ENCODE measurements at places on chromosomes 2 and 18.

DNA sequence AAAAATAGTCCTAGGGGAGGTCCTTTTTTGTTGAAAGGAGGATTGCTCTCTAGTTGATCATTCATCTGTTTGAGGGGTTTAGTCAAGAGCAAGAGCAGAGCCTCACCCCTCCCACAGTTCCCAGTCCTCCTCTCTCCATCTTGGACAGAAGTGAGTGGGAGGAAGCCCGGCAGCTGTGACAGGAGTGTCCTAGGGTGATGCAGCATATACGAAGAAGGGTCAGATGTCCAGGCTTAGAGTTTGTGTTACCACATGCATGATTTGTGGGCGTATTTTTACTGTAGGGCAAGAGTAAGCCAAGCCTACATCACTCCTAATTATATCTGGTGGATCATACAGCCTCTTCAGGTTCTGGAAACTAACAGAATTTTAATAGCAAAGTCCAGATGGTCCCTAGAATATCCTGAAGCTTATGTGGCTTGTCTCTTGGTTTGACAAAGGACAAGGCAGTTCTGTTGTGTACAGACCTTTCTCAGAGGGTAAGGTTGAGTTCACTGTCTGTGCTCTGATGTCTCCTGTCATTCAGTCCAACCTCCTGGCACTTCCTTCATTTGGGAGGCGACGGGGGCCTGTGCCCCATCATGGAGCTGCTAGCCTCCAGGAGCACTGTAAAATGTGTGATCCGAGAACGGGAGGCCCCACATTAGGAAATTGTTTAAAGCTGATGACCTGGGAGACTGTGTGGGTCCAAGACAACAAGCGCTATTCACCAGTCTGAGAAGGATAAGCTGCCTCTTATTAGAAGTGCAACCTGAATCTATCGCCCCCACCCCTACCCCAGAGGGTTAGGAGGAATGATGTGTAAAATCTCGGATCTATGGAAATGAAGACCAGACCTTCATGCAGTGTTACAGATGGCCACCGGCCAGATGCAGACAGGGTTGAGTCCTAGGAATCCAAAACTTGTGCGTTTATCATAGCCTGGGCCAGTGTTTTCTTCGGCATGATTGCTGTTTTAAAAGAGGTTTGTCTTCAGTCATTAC lies 6.9 kb downstream of the CEP68 start:
- no peak for DNase-seq

- DNase-seq: no peak
Measured at GRCh38 chr18:10020171-10020570, 106.4 kb downstream of the VAPA start.

GRCh38 chr2:228847684-228848083 lies 423.4 kb downstream of the PID1 start:
- no peak for DNase-seq

GRCh38 chr2:178592655-178593054 lies 112.4 kb downstream of the PLEKHA3 start:
- DNase-seq: no peak

GRCh38 chr2:113240150-113240914 lies 38.4 kb downstream of the PAX8 start:
- no peak for DNase-seq

DNA sequence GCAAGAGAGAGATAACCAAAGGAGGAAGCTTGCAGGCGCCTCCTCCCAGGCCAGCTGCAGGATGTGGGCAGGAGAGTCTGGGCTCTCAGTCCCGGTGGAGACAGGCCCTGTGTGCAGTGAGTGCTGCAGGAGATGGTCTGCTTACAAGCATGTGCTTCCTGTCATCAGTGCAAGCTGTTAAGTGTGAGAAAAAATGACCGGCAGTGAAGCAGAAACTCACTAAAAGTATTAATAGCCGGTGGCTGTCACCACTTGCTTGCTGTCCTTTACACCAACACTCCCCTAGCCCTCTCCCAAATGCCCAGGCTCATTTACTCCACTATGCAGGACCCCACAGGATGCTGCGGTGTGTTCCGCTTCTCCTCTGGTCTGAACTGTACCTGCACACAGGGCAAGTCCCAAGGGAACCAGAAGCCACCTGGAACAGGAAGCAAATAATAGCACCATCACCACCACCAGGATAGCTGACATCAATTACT lies 435.6 kb upstream of the HS6ST1 start:
- DNase-seq: no peak

GRCh38 chr2:11677136-11678055 lies 7.4 kb upstream of the NTSR2 start:
- no peak for DNase-seq

DNA sequence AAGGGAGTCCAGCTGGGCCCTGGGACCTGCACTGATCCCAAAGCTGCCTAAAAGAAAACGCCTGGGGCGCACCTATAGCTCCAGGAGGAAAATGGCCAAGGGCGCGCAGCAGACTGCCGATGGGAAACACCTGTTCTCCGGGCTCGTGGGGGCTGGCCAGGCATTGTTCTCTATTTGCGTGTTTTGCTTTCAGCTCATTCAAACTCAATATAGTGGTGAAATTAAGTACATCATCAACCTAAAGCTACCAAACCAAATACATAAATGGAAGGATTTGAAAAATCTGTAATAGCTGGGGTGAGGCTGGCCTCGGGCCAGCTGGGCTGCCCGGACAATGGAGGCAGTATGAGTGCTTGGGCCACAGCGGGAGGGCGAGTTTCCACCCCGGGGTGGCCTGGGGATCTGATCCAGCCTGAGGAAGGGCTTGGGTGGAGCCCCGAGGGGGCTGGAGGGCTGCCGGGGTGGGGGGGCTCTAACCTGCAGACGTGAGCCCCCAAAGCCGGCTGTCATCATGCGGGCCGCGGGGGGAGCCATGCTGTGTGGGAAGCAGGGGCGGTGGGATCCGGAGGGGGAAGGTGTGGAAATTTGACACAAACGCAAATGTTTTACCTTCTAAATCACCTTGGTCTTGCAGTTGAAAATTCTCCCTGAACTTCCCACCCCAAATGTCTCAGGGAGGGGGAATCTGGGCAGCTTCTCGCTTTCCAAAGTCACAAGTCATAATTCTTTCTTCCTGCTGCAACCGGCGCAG lies 77.6 kb downstream of the ASB1 start:
- no peak for DNase-seq

DNA sequence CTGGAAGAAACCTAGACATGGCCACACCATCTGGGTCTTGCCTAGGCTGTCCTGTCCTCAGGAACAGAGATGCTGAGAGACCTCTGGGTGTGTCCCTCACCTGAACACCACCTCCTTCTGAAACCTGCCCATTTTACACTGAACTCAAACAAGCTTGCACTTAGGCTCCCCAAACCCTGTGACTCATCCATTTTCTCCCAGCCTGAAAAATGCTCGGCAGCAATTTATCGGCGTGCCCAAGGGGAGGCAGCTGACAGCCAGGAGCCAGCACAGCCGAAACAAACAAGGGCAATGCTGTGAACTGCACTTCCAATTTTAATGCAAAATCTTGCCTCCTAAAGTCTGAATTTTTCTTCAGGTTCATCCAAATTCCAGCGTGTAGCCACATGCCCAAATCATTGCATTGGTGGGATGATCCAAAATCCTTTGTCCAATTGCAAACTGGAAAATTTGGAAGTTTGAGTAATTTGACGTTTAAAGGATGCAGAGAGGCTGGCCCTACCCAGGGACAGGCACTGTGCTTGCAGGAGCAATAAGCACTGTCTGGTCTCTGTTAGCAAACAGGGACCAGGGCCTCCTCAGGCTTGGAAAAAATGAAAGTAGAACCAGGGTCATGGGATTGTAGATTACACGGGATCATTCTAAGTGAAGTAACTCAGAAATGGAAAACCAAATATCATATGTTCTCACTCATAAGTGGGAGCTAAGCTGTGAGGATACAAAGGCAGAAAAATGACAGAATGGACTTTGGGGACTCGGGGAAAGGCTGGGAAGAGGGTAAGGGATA lies 67.7 kb downstream of the GALNT14 start:
- DNase-seq: no peak

DNA sequence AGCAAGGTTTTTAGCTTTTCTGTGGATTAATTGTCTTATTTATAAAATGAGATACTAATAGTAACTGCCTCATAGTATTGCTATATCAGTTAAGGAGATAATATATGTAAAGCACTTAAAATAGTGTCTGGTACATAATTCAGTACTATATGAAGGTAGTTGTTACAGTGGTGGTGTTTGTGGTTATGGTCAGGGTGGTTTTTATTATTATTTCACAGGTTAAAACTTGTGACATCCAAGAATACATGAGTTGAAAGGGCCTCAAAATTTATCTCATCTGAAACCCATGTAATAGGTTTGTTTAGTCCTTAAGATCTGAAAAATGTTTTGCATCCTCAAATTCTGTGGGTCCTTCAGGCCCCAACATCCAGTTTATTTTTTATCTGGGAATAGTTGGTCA lies 369.5 kb upstream of the LRATD1 start:
- no peak for DNase-seq

DNA sequence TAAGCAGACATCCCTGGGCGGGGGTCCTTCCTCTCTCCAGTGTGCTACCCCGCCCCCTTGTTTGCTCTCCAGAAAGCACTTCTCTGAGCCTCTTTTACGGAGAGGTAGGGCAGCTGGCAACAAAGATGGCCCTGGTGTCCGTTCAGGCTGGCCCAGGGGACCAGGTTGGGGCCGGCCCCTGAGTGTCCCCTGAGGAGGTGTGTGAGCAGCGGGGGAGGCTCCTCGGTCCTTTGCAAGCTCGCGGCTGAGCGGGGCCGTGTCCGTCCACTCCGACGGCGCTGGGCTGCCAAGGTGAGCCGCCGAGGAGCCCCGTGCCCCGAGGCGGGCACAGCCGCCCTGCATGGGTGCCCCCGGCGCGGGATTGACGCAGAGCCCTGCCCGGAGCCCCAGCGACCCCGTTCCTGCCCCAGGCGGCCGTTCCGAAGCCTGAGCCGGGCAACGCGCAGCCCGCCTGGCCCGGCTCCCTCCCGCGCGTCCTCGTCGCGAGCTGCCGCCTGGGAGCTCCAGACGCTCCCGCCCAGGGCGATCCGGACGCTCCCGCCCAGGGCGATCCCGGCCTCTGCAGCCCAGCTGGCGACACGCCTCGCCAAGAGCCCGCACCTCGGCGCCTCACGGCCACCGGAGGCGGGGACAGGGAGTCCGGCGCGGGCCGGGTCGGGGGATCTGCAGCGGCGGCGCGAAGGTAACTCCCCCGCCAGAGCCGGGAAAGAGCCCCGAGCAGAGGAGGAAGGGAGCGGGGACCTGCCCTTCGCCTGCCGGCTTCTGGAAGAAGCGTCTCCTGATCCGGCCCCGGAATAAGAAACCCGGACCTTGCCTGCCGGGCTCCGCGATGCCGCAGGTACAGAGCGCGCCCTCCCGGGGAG lies at the start of gene PROKR1:
TSS of gene PROKR1 (plus strand) at position 569 of the 863 bp plus-strand sequence. CDS start 2,243 bp downstream, outside the sequence.
- DNase-seq: no peak

DNA sequence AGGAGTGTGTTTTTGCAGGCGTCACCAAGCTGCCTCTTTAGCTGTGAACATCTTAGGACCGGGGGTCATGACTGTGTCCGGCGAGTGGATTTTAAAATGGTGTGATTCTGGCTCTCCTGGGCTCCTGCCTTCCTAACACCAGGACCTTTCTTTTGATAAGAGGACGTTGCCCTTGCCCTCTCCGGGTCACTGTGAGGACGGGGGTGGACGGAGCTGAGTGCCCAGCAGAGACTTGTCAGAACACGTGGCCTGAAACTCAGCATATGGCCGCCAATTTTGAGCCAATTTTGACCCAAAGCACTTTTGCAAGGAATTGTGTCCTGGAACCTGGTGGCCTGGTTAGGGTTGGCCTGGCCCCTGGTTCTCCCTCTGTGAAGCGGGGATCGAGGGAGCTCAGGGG lies 40.2 kb downstream of the RTP5 start:
- DNase-seq: no peak

DNA sequence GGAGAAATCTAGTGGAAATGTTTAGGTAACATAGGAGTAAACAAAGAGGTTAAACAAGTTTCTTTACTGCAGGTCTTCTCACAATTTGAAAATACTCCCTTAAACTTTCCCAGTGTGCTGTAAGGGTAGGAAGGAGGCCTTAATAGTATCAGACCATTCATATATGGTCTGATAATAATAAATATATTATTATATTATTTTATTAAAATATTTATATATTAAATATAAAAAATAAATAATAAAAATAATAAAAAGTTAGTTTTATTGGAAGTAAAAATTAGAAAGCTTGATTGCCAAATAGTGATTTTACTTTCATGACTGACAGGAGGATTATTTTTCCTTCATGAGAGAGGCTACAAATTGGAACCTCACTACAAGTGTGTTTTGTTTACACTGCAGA lies 7.1 kb downstream of the NOSTRIN start:
- no peak for DNase-seq

GRCh38 chr2:36376319-36376765 lies 20.8 kb downstream of the CRIM1 start:
- DNase-seq: no peak

DNA sequence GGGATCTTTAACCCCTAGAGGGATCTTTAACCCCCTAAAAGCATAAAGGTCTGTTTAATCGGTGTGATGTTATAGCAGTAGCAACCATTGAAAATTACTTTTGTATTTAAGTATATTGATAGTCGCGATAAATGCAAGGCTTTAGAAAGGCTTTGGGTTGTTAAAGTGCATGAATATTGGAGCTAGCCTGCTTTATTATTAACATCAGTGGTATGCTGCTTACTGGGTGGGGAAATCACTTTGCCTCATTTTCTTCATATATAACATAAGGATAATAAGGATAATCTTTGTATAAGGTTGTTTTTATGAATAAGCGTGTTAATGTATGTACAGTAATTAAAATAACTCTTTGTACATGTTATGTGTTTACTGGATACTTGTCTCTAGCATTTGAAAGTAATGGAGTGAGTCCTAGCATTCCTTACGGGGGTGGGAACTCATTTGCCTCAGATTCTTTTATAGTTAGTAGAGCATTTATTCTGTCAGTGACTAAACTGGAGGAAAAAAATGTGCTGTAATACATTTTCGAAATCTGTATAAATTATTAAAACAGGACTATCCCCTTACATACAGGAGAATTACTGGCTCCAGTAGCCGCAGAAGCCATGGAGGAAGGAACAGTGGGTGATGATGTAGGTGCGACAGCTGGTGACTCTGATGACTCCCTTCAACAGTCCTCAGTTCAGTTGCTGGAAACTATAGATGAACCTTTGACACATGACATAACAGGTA lies 122.2 kb downstream of the BIRC6 start:
- DNase-seq: no peak

DNA sequence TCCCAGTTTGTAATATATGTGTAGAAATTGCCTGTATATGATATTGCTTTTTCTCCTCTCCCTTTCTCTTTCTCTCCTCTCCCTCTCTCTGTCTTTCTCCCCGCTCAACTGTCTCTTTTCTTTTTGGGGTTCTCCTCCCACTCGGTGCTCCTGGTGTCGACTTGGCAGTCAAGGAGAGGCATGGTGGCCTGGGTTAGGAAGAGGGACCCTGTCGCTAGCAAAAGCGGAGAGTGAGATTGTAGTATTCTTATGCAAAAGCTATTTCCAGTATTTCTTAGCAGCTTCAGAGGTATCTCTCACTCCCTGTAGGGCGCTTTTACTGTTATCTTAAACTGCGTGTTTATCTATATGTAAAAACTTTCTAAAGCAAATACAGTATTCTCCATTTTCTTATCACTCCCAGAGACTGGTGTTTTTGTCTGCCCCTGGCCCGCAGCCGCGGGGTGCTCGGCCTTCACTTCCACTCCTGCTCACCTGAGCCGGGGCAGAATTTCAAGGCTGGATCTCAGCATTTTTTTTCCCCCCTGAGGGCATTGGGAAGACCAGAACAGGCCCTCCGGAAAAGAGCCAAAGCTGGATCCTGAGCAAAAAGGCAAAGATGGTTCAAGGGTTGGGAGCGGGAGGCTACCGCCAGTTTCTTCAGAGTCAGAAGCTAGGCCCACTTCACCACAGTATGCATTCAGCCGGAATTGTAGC lies 4.3 kb downstream of the SIX3 start:
- no peak for DNase-seq

GRCh38 chr2:127403460-127403859 lies 14.8 kb upstream of the PROC start:
- DNase-seq: no peak

- DNase-seq: no peak
Measured at GRCh38 chr2:95574506-95574905, 17.3 kb upstream of the TRIM43 start.
